ENCODE measurements at places on chromosomes 3 and 15.

- DNase-seq = no peak
These were observed 3.7 kb upstream of the JMJD7 start for GRCh38 chr15:41824062-41824745.

DNA sequence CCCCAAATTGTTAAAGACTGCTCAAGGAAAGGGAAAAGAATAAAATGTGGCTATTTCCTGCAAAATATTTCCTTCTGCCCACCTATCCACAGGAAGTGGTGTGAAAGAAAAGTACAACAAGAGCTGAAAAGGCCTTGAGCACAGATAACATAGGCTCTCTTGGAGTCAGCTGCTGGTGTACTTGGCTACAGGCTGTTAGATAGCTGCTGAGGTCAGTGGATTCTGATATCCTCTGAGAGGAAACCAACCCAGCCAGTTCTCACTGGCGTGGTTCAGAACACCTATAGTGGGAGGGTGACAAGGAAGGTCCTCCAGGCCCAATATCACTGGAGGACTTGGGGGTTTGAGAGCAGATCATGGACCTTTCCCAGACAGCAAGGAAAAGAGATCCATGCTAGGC is 124.4 kb upstream of the GAP43 start:
- DNase-seq = no peak

GRCh38 chr15:100005715-100006114 is 272.5 kb upstream of the LYSMD4 start:
- no peak for DNase-seq

DNA sequence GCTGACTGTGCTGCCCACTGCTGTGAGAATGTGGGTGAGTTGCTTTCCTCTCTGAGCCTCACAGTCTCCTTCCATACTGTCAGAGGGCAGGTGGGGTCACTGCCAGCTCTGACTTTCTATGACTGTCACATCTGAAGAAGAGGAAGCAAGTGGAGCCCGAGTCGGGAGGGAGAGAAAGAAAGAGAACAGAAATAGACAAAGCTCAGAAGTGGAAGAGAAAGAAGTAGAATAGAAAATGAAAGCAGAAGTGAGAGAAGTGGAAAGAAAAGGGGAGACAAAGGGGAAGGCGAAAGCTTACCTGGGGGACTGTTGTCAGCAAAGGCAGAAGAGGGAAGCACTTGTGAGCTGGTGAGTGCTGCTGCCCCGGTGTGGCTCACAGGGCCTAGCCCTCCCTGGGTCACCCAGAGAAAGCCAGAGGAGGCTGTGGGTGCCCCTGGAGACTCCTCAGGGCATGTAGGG is 57.9 kb downstream of the EPHB1 start:
- peak; percentile 42 for DNase-seq

GRCh38 chr15:31489801-31490646 is 163.4 kb downstream of the KLF13 start:
- peak; percentile 44 for DNase-seq

- no peak for DNase-seq
These were observed 61.7 kb upstream of the CDIN1 start for GRCh38 chr15:36517758-36518157.

DNA sequence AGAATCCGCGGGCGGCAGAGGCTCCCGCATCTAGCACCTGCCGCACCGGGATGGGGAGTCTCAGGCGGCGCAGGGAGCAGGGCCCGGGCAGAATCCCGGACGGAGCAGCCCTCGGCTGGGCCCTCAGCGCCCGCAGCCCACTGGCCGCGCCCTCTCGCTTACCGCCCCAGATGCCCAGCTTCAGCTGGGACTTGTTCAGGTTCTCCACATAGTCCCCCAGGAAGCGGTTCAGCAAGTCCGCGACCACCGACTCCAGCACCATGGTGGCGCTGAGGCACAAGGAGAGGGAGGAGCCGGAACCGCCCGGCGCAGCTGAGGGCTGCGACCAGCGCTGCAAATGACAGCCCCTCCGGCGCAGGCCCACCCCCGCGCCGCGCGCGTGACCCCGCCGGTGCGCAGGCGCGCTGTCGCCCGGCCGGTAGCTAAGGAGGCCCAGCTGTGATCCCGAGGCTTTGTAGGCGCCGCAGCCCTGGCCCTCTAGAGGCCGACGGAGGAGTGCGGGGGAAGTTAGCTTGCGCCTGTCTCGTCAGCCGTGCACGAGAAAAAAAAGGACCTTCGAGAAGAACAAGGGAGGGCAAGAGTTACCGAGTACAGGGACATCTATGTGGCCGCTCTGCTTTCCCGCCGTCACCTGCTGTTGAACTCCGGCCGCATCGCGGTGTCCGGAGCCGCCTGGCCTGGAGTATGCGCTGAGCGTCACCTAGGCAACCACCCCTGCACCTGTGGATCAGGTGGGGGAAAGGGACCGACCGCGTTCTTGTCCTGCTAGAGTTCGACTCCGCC is at the start of gene VPS13C:
TSS of gene VPS13C (minus strand) at position 335 of the 783 bp plus-strand sequence. CDS start at position 262, 73 bp downstream.
- peak; percentile 96 for DNase-seq

DNA sequence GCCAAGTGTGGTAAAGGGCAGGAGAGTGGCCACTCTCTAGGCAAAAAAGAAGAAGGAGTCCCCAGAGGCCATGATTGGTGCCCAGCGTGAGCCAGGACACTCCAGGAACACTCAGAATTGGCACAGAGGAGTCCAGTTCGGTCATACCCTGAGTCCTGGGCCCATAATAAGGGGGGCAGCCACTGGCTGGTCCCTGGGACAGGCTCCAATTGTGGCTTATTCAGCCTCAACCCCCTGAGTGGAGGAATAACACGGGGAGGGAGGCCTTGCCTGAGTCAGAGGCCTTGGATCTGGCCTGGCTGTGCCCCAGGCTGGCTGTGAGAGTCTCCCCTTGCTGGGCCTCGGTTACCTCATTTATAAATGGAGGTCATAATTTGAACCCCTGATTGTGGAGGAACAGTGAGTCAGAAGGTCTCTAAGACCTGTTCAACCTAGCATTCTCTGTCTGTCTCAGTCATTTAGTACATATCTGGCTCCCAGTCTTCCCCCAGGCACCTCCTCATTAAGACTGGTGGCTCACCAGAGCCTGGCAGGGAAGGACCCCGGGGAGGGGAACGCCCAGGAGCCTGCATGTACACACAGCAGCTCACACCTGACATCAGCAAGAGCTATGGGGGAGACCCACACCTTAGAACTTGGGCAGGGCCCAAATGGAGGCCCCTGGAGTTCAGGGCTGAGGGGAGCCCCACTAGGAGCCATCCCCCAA is 95.9 kb upstream of the ATP2B2 start:
- no peak for DNase-seq

- no peak for DNase-seq
These were observed 71.3 kb upstream of the THSD4 start for GRCh38 chr15:71044006-71044405.

- no peak for DNase-seq
These were observed 95.3 kb upstream of the OXTR start for GRCh38 chr3:8864402-8865350.
